EL (cell line): ENCODE measurements at places on chromosomes 11 and 22.

- DNase-seq = no peak
Observed at GRCh38 chr11:20194470-20194869, 34.2 kb upstream of the DBX1 start.

- peak; percentile 67 for DNase-seq
Observed at GRCh38 chr22:20805972-20806471, 32.1 kb downstream of the SERPIND1 start.

DNA sequence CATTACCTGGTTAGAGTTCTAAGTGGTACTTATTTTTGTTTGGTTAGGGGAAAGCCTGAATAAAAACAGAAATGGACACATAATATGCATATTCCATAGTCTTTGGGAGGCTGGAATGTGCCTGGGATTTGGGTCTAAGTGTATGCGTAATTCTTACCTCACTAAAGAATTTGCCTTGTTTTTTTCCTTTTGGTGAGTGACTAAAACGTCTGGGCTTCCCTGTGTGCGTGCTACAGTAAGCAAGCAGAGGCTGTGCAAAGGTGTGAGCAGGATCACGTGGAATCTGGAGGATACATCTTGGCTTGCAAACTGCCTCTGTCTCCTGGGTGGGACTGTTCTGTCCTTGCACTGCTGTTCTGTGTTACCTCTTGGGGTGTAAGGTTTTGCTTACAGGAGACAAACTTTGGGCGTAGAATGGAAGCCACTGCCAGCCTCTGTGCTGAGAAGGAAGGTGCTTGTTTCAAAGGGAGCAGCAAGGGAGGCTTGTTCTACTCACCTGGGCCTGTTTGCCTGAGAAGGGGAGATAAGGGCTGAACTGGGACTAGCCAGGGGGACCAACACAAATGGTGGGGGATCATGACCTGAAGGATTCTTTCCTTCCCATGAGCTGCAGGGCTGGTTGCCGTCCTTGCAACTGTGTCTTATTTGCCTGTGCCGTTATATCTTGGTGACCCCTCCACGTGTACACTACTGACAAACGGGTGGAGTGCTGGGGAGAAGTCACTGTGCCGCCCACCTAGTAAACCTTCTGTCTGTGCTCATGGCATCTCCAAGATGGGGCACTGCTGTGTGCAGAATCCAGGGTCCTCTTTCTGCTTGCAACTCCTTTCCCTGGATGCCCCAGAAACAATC lies 4.5 kb downstream of the NEAT1 start:
- peak; percentile 79 for DNase-seq

- DNase-seq = no peak
Observed at GRCh38 chr11:108144615-108145014, 23.2 kb downstream of the ACAT1 start.

DNA sequence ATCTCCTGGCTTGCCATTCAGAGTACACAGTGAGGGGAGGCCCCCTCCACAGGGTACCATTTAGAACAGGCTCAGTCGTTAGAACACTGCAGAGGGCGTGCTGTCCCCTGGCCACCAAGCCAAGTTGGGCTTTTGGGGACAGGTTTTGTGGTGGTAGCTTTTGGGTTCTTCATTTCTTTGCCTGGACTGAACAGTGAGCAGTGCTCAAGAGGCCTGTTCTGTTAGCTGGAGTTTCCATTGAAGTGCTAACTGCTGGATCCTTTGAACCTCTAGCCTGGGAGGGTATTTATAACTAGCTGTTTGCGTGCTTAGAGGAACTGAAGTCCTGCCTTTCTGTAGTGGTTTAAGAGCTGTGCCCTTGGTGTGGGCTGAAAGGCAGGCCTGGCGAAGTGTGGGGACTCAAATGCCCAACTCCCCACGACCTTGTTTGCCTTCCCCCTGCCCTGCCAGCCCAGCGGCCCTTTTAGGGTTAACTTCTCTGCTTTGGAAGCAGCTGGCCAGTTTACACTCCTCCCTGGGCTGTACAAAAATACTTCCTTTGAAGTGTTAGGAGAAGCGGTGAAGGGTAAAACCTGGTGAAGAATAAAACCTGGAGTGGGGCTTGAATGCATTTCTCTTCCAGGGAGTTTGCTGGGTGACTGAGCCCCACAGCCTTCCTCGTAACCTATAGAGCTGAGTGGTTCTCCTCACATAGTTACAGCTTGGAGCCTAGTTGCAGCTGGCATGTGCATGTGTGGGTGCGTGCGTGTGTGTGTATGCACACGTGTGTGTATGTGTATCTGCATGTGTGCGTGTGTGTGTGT lies 34.6 kb downstream of the ZNRF3 start:
- DNase-seq = no peak

- DNase-seq = peak; percentile 64
Observed at GRCh38 chr11:96097844-96098421, 174.0 kb upstream of the MTMR2 start.

GRCh38 chr11:120906766-120907165 lies 117.1 kb upstream of the TBCEL start:
- no peak for DNase-seq

DNA sequence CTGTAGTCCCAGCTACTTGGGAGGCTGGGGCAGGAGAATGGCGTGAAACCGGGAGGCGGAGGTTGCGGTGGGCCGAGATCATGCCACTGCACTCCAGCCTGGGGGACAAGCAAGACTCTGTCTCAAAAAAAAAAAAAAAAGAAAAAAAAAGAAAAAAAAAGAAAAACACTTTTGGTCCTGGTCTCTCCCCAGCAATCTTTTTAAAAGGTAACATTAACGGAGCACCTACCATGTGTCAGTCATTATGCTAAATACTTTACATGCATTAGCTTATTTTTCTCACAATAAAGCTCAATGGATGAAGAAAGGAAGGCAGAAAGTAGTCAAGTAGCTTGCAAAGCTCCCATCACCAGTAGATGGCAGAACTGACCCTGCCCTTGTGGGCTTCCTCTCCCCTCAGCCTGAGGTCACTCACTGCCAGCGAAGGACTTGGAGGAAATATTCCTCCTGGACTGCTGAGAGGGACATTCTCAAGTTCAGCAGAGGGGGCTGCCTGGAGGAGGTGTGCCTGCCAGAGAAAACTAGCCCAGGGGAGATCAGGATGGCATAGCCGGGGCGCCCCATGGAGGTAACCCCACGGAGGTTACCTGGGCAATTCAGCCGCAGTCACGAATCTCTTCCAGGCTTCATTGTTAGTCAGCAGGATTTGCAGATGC lies 15.5 kb downstream of the APOL3 start:
- peak; percentile 76 for DNase-seq

DNA sequence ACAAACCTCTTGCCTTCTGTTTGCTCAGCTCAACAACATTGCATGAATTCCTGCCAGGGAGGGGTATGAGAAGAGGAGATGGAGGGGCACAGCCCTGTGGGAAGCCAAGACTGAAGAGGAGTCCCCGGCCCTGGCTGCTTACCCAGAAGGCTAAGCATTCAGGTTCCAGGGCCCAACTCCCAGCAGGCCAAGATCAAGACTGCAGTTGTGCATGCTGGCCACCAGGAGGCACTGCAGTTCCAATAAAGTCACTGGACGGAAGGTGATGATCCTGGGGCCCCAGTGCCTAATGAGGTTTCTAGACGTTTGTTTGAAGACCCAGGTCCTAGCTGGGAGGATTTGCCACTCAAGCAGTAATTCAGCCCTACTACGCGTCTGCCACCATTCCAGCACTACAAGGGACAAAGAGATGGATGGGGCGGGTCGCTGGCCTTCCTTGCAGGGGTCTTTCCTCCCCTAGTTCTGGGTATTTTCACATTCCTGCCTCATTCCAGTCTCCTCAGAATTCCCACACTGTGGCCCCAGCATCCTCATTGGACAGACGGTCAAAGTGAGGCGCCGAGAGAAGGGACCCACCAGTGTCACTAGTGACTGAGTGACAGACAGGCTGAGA lies 23.6 kb downstream of the ALX4 start:
- DNase-seq = peak; percentile 66

- DNase-seq = peak; percentile 81
Observed at GRCh38 chr11:86218125-86219084, 26.1 kb upstream of the EED start.

DNA sequence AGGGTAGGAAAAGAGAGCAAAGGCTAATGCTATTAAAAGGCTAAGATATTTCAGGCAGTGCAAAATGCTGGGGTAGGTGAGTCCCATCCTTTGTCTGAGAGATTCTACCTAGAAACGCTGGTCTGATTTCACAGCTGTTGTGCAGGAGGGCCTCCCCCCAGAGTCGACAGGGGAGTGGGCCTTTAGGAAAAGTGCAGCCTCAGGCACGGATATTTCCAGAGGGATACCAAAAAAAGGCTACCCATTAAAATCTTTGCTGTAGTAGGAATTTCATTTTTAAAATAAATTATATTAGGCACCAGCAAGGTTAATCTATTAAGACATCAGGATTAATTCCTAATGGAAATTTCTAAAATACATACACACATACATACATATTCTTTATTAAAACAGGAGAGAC lies 280.5 kb downstream of the OPCML start:
- DNase-seq = no peak

DNA sequence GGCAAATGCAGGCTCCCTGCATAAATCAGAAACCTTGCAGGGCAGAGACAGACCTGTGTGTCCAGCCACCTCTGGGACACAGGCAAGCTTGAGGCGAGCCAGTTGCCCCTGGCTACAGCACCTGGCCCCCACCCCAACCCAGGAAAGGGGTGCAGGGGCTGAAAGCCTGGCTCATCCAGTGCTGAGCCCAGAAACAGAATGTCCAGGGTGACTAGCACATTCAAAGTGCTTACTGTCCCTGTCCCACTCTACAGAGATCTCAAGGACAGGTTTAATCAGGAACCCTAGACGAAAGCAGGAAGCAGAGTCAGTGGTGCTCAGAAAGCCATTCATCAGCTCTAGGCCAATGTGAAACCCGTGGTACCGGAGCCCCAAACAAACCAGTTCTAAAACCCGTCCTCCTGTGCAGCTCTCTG lies 31.9 kb downstream of the PLEKHA7 start:
- no peak for DNase-seq

- no peak for DNase-seq
Observed at GRCh38 chr22:36162127-36163034, 1.8 kb upstream of the APOL3 start.

DNA sequence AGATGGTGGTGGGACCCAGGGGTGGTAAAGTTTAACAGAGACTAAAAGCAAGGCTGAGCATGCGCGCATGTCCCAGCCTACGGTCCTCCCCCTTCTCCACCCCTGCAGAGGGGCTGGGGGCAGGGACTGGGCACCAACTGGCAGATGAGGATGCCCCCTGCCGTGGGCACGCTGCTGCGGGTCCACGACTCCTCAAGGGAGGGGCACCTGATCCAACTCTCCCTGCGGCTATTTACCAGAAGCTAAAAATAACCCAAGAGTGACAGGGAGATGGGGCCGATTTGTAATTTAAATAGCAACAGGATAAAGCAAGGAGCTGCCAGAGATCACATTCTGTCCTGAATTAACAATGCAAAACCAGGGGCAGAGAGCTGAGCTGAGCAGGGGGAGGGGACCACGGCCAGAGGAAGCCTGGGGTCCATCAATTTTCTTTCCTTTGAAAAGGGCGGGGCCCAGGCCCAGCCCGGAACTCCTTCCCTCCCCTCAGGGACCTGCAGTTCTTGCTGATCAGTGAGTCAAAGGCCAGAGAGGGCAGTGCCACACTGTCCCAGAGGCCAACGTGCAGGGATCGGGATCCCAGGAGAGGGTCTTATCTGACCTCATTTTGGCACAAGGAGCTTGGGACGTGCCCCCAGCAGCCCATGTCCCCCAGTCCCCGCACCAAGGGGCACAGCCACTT lies 8.1 kb upstream of the DGKZ start:
- DNase-seq = peak; percentile 30

DNA sequence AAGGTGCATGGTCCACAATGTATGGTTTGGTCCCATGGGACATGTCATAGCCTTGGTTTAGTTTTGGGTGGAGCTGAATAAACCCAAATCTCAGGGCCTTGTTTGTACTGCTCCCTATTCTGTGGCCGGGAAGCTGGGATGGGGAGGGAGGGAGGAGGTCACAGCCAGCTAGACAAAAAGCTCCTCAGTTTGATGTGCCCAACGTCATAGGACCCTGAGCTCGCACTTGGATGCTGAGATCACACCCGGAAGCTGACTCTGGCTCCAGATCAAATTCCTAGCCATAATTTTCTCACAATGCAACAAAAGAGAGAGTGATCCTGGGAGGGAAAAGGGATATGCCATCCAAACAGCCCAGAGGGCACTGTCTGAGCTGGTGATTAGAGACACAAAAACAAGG lies 1.5 kb downstream of the HSPB2 start:
- peak; percentile 82 for DNase-seq

DNA sequence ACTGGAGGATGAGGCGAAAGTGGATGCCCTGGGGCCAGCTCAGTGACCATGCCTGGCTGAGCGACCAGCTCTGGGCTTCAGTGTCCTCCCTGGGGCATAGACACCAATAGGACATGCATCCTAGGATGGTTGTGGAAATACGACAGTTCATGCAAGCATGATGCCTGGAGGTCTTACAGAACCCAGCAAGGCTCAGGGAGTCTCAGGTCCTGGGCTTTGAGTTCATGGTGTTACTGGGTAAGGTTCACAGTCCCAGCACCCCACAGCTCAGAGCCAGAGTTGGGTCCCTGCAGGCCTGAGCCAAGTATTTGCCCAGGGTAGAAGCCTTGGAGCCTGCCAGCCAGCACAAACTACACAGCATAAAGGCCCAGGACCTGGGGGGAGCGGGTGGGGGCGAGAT lies 4.2 kb upstream of the SUSD2 start:
- no peak for DNase-seq

GRCh38 chr11:94396282-94396681 lies 4.9 kb downstream of the GPR83 start:
- no peak for DNase-seq

DNA sequence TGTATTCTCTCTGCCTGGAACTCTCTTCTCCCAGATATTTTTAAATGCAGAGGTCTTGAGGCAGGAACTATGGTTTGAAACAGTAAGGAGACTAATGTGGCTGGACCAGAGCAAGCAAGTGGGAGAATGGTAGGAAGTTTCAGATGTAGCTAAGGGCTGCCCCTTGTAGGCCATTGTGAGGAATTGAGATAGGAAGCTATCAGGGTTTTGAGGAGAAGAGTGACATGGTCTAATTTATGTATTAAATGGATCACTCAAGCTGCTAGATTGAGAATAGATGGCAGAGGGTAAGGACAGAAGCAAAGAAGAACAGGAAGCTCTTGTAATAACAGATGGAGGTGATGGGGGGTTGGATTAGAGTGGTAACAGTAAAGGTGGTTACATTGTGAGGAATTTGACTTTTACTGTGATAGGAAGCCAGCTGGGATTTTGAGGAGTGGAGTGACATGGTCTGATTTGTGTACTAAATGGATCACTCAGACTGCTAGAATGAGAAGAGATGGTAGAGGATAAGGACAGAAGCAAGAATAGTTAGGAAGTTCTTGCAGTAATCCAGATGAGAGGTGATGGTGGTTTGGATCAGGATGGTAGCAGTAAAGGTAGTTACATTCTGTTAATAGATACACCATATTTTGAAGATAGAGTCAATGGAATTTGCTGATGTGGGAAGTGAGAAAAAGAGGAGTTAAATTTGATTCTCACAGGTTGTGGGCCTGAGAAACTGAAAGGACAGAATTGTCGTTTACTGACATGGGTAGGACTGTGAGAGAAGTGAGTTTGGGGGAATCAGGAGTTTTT lies 63.0 kb downstream of the HIPK3 start:
- DNase-seq = no peak
